ENCODE measurements at places on chromosomes 16 and 17.

DNA sequence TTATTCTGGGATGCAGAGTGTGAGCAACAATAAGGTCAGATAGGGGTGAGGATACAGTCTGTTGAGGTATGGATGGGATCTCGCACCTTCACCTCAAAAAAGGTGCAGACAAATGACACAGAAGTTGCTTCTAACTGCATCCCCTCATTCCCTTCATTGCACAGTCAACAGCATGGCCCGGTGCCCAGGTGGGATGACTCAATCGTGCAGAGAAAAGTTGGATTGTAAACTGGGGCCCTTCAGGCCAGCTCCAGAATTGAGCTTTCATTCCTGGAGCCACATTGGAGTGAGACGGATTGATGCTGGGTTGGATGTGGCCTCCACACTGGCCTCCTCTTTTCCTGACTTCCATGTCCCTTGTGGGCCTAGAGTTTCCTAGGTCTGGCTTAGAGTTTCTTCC lies 977.4 kb downstream of the KCNJ18 start:
- DNase-seq: no peak

DNA sequence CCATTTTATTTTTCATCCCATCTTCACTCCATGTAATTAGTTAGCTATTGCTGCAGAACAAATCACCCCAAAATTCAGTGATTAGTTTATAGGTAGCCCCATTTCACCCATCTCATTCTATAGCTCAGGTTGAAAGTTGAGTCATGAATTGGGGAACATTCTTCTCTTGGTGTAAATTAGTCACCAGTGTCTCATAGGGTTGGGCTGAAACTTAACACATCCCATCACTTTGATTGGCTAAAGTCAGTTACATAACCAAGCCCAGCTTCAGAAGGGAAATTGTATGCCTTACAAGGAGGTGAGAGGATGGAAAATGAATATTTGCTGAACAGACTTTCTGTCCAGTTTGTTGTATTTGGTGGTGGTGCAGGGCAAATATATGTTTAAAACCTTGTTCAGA lies 477.5 kb downstream of the WWOX start:
- no peak for DNase-seq

DNA sequence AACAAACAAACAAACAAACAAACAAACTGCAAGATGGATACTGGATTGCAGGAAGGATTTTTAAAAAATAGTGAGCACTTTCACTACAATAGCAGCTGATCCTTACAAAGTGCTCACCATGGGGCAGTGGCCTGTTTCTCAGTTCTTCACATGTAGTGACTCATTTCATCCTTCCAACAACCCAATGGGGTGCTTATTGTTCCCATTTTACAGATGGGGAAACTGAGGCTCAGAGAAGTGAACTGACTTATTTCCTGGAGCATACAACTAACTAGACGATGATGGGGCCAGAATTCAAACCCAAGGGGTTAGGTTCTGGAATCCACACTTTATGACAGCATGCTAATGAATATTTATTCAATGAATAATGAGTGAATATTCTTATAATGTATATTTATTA lies 61.2 kb downstream of the MYH11 start:
- no peak for DNase-seq

GRCh38 chr17:42891539-42892152 lies 9.0 kb upstream of the G6PC1 start:
- DNase-seq: no peak

DNA sequence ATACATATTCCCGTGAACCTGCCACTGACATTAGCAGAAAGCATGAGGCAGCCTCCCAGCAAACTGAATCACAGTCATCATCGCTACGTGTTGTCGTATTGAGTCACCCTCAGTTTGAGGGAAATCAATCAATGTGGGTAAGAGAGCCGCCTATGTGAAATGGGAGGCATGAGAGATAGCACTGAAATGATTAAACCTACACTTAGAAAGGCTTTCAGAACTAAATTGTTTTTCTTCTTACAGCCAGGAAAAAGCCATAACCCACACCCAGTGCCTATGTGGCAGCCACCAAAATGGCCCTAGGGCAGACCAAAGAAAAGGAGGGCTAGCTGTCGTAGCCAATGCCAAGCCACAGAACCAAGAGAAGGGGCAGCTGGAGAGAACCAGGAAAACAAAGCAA lies 90.5 kb downstream of the ADAMTS18 start:
- DNase-seq: no peak

- no peak for DNase-seq
Measured at GRCh38 chr17:17563530-17563929, 28.0 kb downstream of the PEMT start.

DNA sequence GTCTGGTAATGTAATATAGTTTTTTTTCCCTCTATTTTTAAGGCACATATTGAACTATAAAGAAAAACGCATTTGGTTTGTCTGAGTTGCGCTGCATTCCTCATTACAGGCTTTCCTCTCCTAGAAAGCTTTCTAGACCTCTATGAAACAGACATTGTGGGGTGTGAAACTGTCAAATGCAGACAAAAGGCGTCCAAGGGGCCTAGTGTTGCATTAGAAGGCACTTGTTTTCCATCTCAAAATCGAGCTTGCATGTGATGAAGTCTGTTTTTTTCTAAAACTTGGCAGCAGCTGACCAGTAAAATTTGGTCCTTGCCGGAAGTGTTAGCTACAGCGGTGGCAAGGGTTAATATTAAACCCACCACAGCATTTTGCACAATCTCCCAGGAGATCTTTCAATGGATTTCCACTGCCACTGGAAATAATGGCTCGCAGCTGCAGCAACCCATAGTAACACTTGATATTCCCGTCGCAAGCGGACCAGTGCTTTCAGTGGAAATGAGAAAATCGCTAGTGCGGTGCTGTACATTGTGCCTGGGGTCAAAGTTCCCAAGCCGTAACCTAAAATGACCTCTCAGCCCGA lies 602.6 kb downstream of the KCNJ2 start:
- no peak for DNase-seq

GRCh38 chr16:58264007-58264406 lies 30.8 kb downstream of the PRSS54 start:
- DNase-seq: no peak

DNA sequence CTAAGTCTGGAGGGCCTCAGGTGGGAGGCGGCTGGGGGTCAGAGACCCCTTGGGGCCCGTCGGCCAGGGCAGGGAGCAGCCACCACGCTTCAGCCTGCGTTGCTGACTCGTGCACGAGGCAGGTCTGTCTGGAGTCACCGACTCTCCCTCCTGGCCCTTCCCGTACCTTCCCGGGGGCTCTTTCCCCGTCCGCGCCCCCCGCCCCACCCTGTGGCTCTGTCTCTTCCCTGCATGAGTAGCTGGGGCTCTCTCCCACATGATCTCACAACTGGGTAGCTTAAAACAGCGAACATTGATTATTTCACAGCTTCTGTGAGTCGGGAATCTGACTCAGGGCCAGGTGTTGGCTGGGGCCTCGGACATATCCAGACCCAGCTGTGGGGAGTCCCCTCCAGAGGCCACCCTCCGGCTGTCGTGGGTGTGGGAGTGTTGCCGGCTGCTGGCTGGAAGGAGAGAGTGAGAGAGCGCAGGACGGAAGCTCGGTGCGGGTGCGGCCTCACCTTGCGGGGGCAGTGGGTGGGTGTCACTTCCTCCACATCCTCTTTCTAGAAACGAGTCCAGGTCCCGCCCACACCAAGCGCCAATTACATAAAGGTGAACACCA lies 17.3 kb downstream of the BAHCC1 start:
- no peak for DNase-seq

- no peak for DNase-seq
Measured at GRCh38 chr16:2829501-2830354, at the start of gene ZG16B. Gene ZG16B (plus strand): TSS chr16:2830303. CDS start chr16:2830442, 139 bp downstream.

GRCh38 chr17:2837147-2837561 lies 40.9 kb downstream of the RAP1GAP2 start:
- no peak for DNase-seq

- DNase-seq: no peak
Measured at GRCh38 chr16:24051125-24051524, 205.0 kb upstream of the CACNG3 start.

GRCh38 chr17:48472411-48473281 lies 42.6 kb upstream of the SKAP1 start:
- no peak for DNase-seq

DNA sequence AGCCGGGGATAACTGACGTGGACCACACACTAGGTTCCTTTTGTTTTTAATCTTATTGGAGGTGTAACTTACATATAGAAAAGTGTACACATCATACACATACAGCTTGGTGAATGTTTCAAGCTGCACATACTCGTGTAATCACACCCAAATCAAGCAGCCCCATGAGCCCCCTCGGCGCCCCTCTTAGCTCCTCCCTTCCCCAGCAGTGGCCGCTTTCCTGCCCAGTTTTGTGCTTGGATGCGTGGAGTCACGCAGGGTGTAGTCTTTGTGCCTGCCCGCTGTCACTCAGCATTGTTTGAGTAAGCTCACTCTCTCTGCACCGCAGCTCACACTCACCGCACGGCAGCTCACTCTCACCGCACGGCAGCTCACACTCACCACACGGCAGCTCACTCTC lies 151.7 kb upstream of the CHMP6 start:
- DNase-seq: no peak

DNA sequence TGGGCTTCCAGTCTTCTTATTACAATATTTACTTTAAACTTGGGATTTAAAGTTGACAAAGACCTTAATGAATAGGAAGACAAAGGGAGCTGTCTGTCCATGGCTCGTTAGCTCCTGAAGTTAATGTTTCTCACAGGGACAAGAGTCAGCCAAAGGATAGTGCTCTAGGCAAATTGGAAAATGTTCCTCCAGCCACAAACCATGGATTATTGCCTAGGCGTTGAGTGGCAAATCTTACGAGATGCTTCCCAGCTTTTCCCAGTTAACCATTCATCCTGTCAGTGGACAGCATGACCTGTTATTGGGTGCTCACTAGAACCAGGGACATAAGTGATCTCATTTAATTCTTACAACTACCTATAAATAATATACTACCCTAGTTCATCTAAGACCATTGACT lies 3.6 kb downstream of the TEX2 start:
- DNase-seq: no peak
